ENCODE measurements at places on chromosomes 7 and 10.

- no peak for DNase-seq
Measured at GRCh38 chr7:75716992-75717626, 21.6 kb downstream of the HIP1 start.

DNA sequence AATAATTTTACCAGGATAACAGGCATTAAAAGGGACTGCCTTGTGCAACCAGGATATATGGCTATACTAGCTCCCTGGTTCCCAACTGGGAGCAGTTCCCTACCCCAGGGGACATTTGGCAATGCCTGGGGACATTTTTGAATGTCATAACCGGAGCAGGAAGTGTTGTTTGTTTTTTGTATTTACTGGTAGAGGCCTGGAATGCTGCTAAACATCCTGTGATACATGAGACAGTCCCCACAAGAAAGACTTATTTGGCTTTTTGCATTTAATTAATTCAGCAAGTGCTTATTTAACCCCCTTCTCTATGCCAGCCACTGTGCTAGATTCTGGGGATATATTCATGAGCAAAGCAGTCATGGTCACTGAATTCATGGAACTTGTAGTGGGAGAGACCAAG, 181.2 kb downstream of the BBS9 start:
- DNase-seq = no peak

- DNase-seq = no peak
Measured at GRCh38 chr7:43906331-43907010, at the start of gene URGCP. Gene URGCP (minus strand): TSS chr7:43906596. CDS start chr7:43906575, 21 bp downstream.

GRCh38 chr10:117720931-117721835, 178.6 kb downstream of the EMX2 start:
- no peak for DNase-seq

GRCh38 chr10:49612513-49613164, 1.2 kb upstream of the CHAT start:
- no peak for DNase-seq

- no peak for DNase-seq
Measured at GRCh38 chr10:60009276-60009675, 102.9 kb upstream of the CCDC6 start.

- DNase-seq = no peak
Measured at GRCh38 chr7:51702673-51703072, 386.1 kb upstream of the COBL start.

DNA sequence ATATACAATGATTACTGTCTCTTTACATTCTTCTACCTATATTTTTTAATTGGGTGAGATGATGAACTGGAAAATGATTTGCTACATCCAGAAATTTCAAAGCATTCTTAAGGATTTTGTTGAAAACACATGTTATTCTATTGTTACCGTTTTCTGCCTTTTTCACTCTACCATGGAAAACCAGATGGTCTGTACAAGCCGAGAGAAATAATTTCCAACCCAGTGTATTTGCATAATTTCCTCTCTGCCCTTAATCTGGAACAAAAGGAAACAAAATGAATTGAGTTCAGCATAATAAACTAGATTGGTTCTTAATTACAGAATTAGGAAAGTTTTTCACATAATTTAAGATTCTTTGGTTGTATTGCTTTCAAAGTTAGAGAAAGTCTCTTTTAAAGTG, 211.2 kb downstream of the CACNB2 start:
- no peak for DNase-seq

- no peak for DNase-seq
Measured at GRCh38 chr10:18278181-18278580, 138.0 kb downstream of the CACNB2 start.

DNA sequence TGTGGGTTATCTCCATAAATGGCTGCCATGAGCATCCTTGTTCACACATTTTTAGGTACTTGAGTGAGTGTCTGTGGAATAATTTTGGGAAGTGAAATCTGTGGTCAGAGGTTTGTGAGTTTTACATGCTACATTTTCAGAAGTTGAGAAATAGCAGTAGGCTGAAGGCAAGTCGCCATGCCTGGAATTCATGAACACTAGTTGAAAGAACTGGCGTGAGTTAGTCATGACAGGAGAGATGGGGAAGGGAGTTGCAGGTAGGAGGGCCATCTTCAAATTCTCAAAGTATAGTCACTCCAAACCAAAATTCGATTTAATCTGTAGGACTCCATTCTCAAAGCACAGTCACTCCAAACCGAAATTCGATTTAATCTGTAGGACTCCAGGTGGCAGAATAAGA, 89.6 kb downstream of the EGFR start:
- no peak for DNase-seq
